AG09309 (cell line): ENCODE measurements at places on chromosomes 5 and 9.

DNA sequence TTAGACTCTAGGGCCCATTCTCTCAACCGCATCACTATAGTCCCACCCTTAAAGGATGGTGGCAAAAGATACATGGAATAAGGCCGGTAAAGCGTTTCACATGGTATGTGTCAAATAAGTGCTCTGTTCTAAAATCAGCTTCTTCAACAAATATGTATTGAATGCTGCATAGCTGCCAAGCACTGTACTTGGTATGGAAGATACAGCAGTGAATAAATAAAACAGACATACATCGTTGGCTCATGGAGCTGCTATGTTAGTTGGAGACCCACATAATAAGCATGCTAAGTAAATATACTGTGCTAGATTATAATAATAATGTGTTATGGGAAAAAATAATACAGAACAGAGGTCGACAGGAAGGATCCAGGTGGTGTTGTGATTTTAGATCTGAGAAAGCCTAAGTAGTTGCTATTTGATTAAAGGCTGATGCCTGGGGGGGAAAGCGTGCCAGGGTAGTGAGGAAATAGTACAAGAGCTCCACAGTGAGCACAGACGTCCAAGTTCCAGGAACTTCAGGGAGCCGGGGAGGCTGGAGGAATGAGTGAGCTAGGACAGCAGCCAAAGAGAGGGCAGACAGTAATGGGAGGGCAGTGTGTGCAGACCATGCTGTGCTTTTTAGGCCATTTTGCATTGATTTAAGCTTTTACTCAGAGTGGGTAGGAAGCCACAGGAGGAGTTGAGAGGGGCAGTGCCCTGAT lies 93.7 kb downstream of the JAKMIP2 start:
- no peak for DNase-seq

- no peak for DNase-seq
Measured at GRCh38 chr5:178284093-178284675, 51.6 kb upstream of the PHYKPL start.

GRCh38 chr9:21590058-21590996 lies 108.2 kb upstream of the IFNE start:
- no peak for DNase-seq

GRCh38 chr9:71966601-71967000 lies 55.2 kb downstream of the C9orf85 start:
- no peak for DNase-seq

- DNase-seq = no peak
Measured at GRCh38 chr9:34998266-34998665, 8.7 kb downstream of the DNAJB5 start.

- DNase-seq = no peak
Measured at GRCh38 chr9:37281541-37281940, 141.0 kb upstream of the GRHPR start.

DNA sequence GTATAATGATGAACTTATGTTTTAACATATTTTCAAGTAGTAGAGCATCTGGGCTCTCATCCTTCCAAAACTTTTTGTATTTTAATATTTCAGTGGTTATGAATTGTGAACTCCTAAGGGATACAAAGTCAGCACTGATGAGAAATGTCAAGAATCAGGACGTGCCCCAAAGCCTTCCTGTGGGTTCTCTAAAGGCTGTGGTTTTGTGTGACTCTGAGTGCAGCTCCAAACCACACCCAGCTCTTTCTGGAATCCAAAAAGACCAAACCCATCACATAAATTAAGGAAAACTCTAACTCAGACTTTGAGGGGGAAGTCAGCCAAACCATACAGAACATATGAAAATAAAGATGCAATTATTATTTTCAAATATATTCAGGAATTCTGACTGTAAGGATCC lies 40.8 kb upstream of the SMU1 start:
- peak; percentile 25 for DNase-seq

- no peak for DNase-seq
Measured at GRCh38 chr5:115179394-115180164, 9.9 kb upstream of the TRIM36 start.

GRCh38 chr5:68251804-68252522 lies 36.4 kb downstream of the PIK3R1 start:
- peak; percentile 59 for DNase-seq

DNA sequence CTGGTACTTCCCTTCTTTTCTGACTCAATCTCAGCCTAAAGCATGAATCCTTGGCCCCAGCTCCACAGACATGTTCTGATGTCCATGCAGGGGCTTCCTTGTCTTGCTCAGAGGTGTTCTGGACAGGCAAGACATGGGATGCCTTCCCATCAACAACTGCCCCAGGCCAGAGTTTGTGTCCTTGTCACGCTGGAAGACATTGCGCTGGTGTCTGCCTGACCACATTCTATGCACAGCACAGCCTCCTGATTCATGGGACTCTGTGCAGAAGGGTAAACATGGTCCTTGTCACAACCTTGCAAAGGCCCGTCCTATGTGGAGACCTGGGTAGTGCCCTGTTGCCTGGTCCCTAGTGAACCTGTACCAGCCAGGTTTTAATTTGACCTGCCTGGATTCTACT lies 212.2 kb downstream of the FSTL4 start:
- DNase-seq = no peak

DNA sequence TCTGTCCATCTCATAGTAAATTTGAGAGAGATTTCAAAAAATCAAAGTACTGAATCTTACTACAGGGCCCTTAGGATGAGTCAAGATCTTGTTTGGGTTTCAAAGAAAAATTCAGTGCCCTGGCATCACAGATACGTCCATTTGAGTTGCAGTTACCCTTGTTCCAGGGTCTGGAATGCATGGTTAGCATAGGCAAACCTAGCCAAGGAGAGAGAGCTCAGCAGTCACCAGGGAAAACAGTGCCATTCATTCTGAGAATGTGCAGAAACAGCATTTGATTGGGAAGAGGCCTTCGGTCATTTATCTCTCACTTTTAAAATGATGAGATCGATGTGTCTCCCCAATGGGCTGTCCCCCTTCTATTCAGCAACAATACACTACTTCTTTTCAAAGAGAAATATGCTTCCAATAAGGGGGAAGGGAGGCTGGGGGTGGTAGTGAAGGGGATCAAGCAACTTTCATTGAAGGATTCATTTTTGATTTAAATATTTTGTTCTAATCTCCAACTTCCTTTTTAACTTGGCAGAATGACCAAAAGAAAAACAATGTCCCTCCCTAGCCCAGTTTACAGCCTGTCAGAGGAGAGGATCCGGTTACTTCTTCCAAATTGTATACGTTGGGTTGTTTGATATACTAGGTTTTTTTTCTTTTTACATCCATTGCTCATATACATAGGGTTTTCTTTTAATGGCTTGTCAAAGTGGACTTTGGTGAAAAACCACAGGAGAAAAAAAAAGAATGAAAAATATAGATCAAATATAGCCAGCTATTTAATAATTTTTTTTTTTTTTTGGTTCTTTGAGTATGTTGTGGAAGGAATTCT lies 491.1 kb downstream of the CCDC171 start:
- no peak for DNase-seq
